Activated CD8-positive, alpha-beta memory T cell treated with anti-CD3 and anti-CD28 coated beads for 4 hours (primary cell): ENCODE measurements at places on chromosomes 7 and 10.

DNA sequence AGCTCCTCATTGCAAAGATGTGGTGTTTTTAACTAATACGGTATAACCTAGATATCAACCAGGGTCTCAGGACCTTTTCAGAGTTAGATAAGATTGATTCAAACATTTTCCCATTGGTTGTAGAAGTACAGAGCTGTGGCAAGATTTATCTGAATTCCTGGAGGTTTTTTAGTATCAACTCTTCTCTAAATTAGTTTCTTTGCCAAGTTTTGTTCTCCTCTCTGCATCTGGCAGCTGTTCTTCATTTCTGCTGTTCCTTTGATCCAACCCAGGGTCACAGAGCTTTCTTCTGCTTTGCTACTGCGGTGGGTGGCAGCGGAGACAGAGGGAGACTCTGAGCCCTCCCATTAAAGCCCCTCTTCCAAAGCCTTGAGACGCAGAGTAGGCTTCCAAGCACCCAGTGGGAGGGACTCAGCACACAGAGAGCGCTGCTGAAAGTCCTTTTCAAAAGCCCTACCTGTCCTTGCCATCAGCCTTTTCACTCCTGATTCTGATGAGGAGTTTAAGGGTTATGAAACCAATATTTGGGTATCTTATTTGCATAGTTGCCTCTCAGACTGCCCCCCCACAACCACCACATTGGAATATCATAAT, 146.3 kb upstream of the EEPD1 start:
- DNase-seq = no peak

DNA sequence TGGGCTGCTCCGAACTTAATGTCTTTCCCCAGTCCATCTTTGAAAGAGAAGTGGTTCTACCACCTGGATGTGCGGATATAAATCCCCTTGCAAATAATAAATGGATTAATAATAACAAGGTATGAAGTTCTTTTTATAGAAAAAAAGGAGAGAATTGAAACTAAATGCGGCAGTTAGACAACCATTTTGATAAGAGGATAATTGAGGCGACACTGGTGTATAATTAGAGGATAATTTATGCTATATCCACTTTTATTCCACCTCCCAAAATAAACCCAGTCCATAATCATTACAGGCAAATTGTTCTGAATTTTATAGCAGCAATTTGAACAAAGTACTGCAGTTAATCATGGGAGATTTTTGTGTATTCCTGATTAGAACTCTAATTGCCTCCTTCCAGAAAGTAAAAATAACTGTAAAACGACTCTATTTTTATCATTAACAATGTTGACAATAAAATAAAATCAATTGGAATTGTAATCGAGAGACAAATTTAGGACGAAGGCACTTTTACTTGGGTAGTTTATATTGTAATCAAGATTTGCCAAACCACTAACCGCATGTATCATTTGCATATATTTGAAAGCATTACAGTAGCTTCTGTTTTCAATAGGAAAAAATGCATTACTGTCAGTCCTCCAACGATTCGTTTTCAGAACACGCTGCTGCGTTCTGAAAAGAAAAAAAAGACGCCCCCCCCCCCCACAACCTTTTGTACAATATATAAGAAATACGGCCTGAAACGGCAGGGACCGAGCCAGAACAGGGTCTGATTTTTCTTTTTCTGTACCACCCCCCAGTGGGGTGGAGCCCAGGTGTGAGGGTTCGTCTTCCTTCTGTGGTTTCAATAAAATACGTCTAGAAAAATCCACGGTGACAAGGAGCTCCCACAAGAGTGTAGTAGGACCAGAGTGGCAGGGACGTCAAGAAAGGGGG, 838 bp upstream of the DLX6 start:
- DNase-seq = no peak

DNA sequence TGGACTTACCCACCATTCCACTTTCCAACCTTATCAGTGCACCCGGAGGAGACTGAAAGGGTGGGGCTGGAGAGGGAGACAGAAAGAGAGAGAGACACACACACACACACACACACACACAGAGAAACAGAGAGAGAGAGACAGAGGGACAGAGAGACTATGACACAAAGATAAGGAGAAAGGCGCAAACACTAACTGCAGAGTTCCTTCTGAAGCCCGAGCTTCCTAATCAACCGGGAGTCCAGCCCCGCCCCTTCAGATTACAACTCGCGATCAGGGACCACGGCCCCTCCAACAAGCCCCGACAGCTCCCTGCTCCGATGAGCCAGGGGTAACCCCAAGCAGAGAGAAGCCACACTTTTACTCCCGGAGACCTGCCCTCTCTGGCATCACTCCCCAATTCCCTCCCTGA, 499 bp downstream of the GAL3ST4 start:
- DNase-seq = no peak

GRCh38 chr10:118963341-118963740, 66.2 kb upstream of the NANOS1 start:
- DNase-seq = no peak

DNA sequence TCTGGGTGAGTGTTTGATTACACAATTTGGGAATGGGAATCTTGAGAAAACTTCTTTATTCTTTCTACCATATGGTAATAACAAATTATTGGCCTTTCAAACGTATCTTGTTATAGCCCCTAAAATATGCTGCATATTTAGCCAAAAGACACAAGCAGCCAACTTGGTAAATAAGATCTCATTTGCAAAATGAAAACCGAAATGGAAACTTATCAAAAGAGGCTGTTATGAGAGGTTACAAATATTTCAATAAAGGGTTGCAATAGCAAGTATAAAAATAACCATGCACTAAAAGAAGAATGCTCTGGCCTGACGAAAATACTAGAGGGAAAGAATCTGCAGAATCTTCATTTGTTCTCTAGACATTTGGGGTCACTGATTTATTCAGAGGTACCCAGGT, 259.5 kb upstream of the LRRN3 start:
- DNase-seq = no peak

DNA sequence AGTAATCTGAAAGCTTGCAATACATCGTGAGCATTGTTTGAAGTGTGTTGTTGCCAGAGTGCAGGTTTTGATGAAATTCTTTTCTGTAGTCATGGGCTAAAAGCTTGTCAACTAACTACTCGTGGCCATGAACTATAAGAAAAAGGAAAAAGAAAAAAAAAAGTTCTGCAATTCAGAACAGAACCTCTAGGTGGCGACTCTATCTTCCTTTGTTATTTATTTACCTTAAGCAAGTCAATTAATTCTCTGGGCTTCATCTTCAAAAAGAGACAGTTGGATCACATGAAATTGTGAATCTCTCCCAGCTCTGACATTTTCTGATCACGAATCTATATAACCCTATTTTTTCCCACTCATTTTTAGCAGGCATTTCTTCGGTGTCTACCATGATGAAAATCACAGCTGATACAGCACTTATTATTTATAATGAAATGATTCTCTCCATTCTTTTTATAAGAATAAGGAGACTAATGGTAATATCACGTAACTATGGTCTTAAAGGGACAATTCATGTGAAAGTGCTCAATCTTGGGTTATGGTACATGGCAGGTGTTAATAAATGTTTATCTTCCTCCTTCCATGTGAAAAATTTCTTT, 18.8 kb downstream of the TMEM196 start:
- no peak for DNase-seq
